Upper lobe of right lung (tissue), 1 donor: ENCODE measurements at places on chromosomes 3 and 15.
A peak's percentile ranks its signal among the peaks of the same experiment; 100 is the strongest.

DNA sequence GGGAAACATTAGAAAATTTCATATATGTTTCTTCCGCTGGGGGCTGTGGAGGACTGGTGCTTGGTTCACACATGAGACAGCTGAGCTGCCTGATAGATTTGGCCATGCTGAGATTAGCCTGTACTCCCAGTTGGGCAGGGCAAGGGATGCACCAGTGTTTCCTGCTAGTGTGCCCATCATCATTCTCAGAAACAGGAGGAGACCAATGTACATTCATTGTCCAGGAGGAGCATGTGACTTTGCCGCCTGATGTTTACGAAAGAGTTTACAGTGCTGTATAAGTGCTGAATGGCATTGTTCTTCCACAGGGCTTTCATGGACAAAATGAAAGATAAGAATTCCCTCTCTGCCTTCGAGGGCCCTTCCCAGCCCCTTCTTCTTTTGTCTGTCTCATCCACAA is 311.1 kb upstream of the THBS1 start:
- H3K36me3 ChIP-seq = no peaks in the 10 kb centered on the region
- no peaks in the 10 kb centered on the region for H3K27me3 ChIP-seq
- H3K4me3 ChIP-seq = no peak overlapping the region
- DNase-seq = no peak
- H3K27ac ChIP-seq = no peak overlapping the region

- no peaks in the 10 kb centered on the region for H3K36me3 ChIP-seq
- H3K27ac ChIP-seq = no peak overlapping the region
- H3K4me1 ChIP-seq = no peaks in the 10 kb centered on the region
- H3K4me3 ChIP-seq = no peak overlapping the region
- no peaks in the 10 kb centered on the region for H3K27me3 ChIP-seq
These were observed 32.5 kb downstream of the GBE1 start for GRCh38 chr3:81728766-81729544.

DNA sequence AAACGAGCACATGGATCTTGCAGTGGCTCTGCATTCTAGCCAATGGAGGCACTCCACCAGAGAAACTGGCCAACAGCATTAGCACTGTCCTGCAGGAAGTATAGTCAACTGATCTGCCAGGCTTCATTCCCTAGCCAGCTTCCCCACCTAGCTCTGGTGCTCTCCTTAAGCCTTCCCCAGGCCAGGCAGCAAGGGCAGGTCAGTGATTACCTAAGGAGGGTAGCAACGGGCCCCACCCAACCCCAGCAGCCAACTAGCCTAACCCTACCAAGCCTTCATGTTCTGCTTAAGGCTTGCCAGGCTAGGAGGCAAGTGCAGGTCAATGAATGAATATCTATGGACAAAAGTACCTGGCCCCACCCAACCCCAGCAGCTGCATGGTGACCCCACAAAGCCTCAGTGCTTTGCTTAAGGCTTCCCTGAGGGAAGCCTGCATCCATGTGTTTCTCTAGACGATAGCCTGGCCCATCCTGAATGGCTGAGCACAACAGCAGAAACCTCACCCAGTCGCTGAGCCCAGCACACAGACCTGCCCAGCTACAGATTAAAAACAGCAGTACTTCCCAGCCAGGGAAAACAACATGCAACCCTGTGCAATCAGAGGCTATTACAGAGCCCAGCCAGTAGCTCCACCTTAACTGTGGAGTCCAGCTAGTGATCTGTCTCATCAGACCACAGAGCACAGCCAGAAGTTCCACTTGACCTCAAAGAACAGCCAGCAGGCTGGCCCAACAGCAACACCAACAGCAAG is 28.5 kb downstream of the THBS1 start:
- H3K4me1 ChIP-seq = no peaks in the 10 kb centered on the region
- DNase-seq = no peak
- no peaks in the 10 kb centered on the region for H3K27me3 ChIP-seq
- H3K27ac ChIP-seq = no peak overlapping the region

- DNase-seq = no peak
- H3K4me3 ChIP-seq = no peak overlapping the region
- H3K4me1 ChIP-seq = no peaks in the 10 kb centered on the region
- H3K27me3 ChIP-seq = no peaks in the 10 kb centered on the region
- H3K36me3 ChIP-seq = no peaks in the 10 kb centered on the region
- H3K27ac ChIP-seq = no peak overlapping the region
These were observed 40.5 kb upstream of the CCR4 start for GRCh38 chr3:32910954-32911353.

DNA sequence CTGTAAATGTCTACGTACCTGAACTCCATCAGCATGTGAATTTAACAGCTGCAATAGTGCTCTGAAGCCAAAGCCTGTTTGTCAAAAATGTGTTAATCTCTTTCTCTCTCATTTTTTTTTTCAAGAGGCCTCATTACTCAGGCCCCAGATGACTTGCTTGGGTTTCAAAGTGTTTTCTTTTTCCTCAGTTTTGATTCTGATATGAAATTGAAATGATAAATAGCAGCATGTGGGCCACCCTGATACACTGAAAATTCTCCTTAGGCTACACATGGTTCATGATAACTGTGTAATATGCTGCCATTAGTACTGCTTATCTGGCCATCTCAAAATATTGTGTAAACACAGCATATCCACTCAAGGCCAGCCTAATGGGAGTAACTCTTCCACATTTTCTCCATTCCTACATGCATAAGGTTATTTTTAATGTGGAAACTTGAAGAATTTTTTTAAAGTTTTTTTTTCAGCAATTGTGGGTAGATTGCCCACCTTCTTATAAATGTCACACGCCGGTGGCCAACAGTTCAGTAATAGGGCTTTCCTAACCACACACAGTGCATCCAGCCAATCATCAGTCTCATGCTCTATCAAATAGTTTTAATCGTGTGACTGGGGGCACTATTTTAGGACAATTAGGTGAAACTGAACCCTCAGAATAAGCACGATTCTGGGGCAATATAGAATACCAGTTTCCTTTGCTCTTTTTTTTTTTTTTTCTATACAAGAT is 13.1 kb upstream of the DENND4A start:
- peak overlapping the region; percentile 32 for H3K27ac ChIP-seq
- peaks cover 16% of the 10 kb centered on the region for H3K4me1 ChIP-seq
- no peak overlapping the region for H3K4me3 ChIP-seq
- no peak for DNase-seq

GRCh38 chr15:78640527-78641101 is 396 bp downstream of the CHRNB4 start:
- H3K36me3 ChIP-seq = no peaks in the 10 kb centered on the region
- peak overlapping the region; percentile 45 for H3K4me3 ChIP-seq
- H3K4me1 ChIP-seq = peaks cover 10% of the 10 kb centered on the region
- DNase-seq = no peak

DNA sequence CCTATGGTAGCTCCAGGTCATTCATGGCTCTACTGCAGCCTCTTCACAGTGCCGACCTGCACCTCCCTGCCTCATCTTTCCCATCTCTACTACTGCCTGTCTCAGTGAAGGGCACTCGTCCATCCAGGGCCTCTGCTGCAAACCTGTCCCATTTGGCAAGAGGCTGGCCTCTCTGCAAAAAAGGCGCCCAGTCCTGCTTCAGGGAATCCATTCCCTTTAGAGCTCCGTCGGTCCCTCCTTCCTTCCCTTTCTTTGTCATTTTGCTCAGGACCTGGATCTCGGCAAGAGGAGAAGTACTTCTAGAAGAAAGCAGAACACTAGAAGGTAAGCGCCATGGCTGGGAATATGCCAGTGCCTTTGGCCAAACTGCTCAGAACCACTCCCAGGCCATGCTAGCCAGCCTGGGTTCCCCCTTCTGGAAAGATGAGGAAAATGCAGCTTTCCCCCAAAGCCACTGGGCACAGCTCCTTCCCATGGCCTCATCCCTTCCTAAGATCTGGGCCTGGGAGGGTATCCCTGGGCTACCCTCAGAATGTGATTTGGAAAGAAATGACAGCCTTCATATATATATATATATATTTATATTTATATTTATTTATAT is 6.4 kb upstream of the ISL2 start:
- no peaks in the 10 kb centered on the region for H3K4me1 ChIP-seq
- no peak overlapping the region for H3K27ac ChIP-seq
- no peak overlapping the region for H3K4me3 ChIP-seq
- DNase-seq = no peak
- H3K27me3 ChIP-seq = peaks cover 44% of the 10 kb centered on the region

- H3K4me3 ChIP-seq = no peak overlapping the region
- no peaks in the 10 kb centered on the region for H3K4me1 ChIP-seq
- no peaks in the 10 kb centered on the region for H3K36me3 ChIP-seq
- H3K27me3 ChIP-seq = peaks cover 16% of the 10 kb centered on the region
- no peak for DNase-seq
- H3K27ac ChIP-seq = no peak overlapping the region
These were observed 43.9 kb downstream of the ONECUT1 start for GRCh38 chr15:52746162-52746757.

DNA sequence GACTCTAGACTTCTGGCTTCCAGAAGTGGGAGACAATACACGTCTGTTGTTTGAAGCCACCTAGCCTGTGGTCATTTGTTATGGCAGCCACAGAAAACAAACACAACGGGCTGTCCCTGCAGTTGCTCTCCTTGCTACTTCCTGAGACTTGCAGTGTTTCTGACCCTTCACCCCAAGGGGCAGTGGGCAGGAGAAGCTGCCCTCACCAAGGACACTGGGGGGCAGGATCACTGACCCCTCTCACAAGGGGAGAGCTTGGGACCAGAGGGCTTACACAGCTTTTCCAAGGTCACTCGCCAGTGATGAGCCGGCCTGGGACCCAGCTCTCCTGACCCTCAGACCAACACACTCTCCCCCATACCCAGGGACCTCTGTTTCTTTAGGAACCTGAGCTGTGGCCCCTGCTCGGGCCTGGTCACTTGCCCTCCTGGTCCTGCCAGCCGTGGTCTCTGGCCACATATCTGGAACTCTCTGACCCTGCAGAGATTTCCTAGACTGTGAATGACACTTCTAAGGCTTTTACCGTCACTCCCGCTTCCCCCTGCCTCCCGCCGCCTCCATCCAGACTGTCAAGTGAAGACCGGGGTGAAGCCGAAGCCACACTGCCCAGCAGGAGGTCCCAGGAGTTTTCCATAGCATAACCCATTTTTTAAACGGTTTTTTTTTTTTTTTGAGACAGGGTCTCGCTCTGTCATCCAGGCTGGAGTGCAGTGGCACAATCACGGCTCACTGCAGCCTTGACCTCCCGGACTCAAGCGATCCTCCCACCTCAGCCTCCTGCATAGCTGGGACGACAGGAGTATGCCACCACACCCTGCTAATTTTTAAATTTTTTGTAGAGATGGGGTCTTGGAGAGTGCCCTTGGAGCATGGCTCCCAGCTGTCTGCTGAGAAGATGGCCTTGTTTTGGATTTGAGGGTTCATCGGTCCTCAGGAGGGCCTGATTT is 4.4 kb downstream of the ATP2B2 start:
- H3K4me1 ChIP-seq = no peaks in the 10 kb centered on the region
- no peak overlapping the region for H3K27ac ChIP-seq
- no peak for DNase-seq
- no peaks in the 10 kb centered on the region for H3K36me3 ChIP-seq
- no peak overlapping the region for H3K4me3 ChIP-seq

DNA sequence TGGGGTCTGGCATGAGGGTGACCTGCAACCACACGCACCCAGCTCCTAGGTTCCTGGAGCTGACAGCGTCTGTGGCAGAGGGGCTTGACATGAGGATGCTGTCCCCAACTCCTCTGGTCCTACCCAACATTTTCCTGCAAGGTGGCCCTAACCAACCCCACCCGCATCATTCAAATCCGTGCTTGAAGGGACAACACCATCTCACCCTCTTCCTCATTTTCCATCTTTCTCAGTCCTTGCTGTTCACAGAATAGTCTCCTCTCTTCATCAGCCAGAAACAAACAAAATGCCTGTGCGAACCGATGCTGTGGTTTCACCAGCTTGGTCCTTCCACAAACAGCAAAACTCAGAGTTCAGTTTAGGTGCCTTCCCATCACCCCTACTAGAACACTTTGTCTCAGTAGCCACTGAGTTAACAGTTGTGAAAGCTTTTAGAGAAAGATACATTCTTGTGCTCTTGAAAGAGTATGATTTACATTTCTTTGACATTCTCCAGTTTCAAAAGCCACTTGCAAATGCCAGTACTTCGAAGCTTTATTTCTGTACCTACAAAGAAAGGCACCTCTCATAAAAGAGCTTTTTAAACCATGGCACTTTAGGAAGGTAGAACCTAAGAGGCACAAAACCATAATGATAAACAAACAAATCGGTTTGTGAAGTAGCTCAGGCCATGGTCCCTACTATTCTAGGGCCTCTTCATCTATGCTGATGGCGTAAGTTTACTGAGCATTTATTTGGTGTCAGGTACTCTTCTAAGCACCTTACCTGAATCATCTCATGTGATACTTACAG is 360.1 kb downstream of the SHQ1 start:
- peaks cover 24% of the 10 kb centered on the region for H3K4me1 ChIP-seq
- peak overlapping the region; percentile 31 for H3K27ac ChIP-seq
- H3K27me3 ChIP-seq = no peaks in the 10 kb centered on the region
- H3K4me3 ChIP-seq = no peak overlapping the region
- DNase-seq = no peak
- H3K36me3 ChIP-seq = no peaks in the 10 kb centered on the region

DNA sequence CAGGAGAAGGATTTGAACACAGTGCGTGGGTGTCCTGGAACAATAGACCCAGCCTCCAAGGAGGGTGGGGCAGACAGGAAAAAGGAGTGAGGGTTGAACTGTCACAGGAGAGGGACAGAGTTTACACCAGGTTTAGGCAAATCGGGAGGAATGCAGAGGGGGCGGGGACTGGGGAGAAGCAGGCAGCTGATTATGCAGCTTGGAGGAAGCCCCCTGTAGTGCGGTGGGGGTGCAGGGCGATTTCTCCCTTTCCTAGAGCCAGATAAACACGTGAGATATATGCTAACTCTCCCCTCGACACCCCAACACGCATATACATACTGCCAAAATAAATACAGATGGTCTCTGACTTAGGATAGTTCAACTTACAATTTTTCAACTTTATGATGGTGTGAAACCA is 108.6 kb upstream of the PRR20G start:
- H3K36me3 ChIP-seq = no peaks in the 10 kb centered on the region
- H3K27me3 ChIP-seq = no peaks in the 10 kb centered on the region
- H3K27ac ChIP-seq = no peak overlapping the region
- H3K4me1 ChIP-seq = no peaks in the 10 kb centered on the region

- peak; percentile 77 for DNase-seq
- H3K4me1 ChIP-seq = peaks cover 78% of the 10 kb centered on the region
- peak overlapping the region; percentile 78 for H3K27ac ChIP-seq
- H3K36me3 ChIP-seq = no peaks in the 10 kb centered on the region
- no peaks in the 10 kb centered on the region for H3K27me3 ChIP-seq
These were observed 8.5 kb upstream of the PLXND1 start for GRCh38 chr3:129614927-129615363.

DNA sequence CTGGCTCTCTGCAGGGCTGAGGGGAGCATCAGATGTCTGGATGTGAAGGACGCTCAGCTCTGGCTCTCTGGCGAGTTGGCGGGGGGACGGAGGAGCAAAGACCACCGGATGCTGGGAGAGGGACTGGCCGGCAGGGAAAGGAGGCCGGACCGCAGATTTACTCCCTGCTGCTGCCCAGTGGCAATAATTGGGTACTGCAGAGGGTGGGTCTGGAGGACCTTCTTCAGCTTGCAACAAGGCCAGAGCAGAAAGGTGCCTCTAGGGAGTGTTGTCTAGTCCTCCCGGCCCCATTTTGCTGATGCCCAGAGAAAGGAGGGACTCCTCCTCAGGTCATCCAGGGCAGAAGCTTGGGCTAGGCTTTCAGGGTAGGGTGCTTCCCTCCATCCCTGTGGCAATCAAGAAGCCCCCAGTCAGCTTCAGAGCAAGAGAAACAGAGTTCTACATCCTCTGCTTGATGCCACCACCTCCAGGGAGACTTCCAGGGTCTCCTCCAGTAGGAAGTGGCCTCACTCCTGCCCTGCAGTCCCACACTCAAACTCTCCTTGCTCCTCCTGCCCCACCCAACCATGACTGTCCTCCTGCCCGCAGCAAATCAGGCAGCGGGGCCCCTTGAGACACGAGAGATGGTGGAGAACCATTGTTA is 20.3 kb upstream of the CSPG4 start:
- H3K27me3 ChIP-seq = no peaks in the 10 kb centered on the region
- DNase-seq = peak; percentile 78
- H3K4me3 ChIP-seq = no peak overlapping the region
